ENCODE measurements at places on chromosomes 11 and 22.

DNA sequence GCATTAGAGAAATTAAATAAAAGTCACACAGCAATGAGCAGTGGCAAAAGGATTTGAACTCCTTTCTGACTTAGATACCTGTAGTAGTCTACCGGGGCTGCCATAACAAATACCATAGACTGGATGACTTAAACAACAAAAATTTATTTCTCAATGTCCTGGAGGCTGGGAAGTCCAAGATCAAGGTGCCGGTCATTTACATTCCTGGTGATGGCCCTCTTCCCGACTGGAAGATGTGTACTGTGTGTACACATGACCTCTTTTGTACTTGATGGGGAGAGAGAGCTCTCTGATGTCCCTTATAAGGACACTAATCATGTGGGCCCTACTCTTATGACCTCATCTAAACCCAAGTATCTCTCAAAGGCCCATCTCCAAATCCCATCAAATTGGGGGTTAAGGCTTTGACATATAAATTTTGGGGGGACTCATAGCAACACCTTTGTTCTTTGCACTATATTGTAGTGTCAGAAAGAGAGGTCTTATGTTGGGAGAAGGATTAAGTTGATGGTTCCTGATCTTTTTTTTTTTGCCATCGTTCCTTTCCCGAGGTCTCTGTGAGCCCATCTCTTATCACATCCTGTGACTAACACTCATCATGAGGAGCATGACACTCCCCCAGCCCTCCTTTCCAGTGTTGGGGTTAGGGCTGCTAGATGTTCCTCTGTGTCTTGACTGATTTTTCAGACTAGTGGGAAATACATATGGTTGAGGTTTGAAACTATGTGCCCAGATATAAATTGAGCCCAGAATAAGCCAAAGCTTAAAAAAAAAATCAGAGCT is 104.3 kb downstream of the TRAF6 start:
- DNase-seq, result no peak

DNA sequence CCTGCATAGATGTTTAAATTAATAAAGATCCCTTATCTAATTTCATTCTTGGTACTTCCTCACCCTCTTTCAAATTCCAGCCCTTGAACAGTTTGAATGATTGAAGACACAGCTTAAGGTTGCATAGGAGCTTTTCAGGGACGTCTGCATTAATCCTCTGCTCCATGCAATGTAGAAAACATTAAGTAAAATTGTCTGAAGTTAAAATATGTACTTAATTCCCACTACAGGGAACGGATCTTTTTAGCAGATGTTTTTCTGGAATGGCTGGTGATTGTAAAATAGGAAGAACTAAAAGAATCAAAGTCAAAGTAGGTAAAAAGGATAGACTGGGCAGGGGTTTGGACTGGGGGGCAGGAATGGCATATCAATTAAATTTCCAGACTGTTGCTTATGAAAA is 58.9 kb downstream of the ABTB2 start:
- no peak for DNase-seq

DNA sequence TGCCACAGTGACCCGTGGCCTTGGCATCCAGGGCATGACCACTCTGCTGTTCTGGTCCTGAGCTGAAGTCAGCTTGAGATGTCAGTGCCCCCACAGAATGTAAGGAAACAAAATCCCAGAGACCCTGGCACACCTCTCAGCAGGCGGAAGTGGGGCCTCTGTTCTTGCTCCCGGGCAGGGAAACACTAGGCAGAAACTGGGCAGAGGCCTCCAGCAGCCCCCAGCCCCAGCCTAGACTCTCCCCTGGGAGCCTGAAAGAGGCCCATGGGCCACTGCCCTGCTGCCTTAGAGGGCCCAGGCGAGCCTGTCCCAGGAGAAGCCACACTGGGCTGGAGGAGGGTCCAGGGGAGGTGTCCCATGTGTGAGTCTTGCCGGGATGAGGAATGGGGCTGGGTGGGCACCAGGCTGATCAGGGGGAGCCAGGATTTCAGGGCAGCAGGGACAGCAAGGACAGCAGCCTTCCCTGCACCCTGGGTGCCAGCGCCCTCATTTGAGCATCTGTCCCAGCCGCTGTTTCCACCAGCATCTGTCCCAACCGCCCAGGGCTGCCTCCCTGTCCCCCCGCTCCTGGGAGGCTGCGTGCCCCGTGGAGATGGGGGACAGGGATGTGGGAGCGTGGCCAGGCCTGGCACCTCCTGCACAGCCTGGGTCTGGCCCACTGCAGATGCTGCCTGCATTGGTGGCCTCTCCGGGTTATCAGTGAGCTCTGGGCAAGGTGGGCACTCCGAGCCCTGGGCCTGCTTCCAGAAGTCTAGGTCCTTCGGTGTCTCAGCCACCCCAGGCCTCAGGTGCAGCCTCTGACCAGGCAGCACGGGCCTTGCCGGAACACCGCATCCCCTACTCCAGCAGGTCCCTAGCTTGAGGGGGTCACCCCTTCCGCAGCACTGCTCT is 1072.4 kb downstream of the BRD1 start:
- DNase-seq, result no peak

- DNase-seq, result no peak
Measured at GRCh38 chr11:73095613-73096012, 46.5 kb downstream of the FCHSD2 start.

DNA sequence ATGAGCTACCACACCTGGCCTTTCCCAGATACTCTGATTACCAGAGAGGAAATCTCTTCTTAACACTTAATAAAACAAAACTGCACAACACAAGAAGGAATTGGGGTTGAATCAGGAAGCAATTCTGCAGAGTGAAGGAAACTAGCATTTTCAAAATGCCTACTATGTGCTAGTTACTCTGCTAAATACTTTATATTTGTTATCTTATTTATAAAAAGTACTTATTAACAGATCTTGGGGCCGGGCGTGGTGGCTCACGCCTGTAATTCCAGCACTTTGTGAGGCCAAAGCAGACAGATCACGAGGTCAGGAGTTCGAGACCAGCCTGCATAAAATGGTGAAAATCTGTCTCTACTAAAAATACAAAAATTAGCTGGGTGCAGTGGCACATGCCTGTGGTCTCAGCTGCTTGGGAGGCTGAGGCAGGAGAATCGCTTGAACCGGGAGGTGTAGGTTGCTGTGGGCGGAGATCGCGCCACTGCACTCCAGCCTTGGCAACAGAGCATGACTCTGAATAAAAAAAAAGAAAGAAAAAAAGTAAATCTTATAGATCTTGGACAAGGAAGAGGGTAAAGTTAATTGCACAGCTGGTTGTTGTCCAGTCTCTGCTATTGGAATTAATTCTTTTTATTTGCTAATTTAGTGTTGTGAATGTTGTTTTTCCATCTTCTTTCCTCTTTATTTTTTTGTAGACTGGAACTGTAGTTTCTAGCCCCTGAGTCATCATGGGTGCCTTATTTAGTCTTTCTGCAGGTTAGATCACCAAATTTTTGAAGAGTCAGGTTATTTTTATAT is 22.1 kb downstream of the TMEM135 start:
- no peak for DNase-seq

GRCh38 chr11:134178032-134178674 is 45.6 kb downstream of the NCAPD3 start:
- DNase-seq, result no peak

- no peak for DNase-seq
Measured at GRCh38 chr22:47686594-47687345, 924.3 kb downstream of the TBC1D22A start.

- no peak for DNase-seq
Measured at GRCh38 chr11:121801781-121802180, 314.2 kb downstream of the BLID start.

DNA sequence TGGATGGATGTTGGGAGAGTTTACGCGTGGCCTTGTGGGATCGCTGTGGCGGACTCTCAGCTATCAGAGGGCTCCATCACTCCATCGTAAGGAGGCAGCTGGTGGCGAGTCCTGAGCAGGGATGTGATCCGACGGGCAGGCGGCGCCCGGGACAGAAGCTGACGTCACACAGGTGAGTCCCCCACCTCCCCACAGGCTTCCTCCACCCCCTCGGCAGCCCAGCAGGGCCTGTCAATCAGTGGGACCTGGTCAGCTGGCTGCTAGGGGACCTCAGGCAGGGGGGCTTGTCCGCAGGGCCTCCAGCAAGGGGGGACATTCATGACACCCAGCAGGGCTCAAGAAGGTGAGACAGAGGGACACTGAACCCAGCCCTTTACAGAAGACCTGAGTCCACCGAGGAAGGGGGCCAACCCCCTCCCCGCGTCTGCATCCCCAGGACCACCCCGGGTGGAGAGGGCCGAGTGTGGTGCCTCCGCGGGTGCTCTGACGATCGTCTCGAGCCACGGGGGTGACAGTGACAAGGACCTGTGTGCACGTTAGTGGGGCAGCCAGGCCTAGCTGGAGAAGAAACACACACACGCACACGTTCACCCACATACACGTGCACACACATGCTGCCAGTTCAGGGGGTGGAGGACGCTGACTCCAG is 7.1 kb downstream of the HRAS start:
- no peak for DNase-seq

- DNase-seq, result no peak
Measured at GRCh38 chr22:29623059-29623458, 19.6 kb downstream of the NF2 start.

DNA sequence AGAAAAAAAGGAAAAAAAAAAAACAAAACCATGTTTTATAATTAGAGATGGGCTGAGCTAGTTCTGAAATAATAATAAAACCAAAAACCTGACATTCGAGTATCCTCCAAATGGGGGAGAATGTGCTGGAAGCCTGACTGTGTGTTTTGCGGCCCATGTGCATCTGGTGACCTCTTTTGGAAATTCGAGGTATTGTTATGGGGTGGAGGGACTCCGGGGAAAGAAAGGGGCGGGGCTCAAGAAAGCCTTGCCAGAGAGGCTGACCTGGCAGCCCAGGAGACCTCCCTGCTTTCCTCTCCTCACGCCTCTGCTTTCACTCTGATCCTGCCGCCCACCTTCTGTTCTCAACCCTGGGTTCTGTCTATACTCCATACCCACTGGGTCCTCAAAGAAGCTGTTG is 72.9 kb downstream of the CTTN start:
- DNase-seq, result no peak

- DNase-seq, result peak; percentile 80
Measured at GRCh38 chr22:28594797-28595462, 84.7 kb downstream of the TTC28 start.

- no peak for DNase-seq
Measured at GRCh38 chr11:1549338-1550330, 22.4 kb downstream of the DUSP8 start.
